Cardiac septum (tissue), 1 donor: ENCODE measurements at places on chromosomes 2 and 18. TPM values are rescaled to one million over a fixed set of nuclear protein-coding genes. Genes with fewer than 3 reads are reported as not detected.

DNA sequence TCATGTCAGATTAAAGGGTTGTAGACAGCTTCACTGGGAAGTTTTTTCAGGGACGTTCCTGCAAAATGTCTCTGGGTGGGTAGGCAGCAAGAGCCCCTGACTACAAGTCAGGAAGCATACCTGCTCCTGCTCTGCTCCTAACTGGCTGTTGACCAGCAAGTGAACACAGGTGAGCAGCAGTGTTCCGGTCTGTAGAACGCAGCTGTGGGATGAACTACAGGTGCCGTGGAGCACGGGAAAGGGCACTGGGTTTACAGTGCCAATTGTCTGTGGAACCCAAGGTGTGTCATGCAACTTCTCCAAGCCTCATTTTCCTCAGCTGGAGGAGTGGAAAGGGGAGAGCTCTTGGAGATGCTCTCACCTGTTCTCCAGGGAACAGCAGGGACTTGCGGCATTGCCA, 6.6 kb downstream of the ASB18 start:
- DNase-seq: no peak

DNA sequence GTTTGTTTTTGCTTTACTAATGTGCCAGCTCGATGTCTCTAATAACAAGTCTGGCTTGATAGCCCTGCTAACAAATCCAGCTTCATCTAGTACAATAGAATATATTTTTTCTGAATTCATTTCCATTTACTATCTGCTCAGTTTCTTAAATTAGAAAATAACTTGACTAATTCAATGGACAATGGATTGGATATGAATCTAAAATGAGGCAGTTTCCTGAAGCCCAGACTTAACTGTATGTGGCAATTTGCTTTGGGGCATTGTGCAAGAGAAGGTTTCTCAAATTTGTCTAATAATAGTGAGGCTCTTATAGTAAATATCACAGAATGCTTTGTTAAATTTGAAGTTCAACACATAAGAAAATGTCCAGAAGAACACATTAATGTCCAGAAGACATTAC, 25.8 kb downstream of the CALCRL start:
- DNase-seq: no peak

DNA sequence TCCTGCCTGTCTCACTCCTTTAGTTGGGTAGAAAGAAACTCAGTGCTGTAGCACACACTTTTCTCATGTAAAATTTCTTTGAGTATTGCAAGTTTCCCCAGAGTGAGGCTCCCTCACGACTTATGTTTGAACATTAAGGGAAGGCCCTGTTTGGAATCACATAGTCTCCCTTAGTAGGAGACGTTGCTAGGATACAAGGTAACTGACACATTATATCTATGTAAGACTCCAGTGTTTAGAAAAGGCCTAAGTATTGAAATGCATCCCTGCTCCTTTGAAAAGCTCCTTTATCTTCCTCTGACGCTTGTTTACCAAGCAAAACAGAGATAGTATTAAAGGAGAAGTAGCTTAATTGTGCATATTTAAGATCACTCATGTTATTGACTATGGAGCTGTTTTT, 248.2 kb downstream of the PHLPP1 start:
- DNase-seq: no peak

GRCh38 chr2:150043172-150043500, 444.3 kb downstream of the RND3 start:
- DNase-seq: no peak

DNA sequence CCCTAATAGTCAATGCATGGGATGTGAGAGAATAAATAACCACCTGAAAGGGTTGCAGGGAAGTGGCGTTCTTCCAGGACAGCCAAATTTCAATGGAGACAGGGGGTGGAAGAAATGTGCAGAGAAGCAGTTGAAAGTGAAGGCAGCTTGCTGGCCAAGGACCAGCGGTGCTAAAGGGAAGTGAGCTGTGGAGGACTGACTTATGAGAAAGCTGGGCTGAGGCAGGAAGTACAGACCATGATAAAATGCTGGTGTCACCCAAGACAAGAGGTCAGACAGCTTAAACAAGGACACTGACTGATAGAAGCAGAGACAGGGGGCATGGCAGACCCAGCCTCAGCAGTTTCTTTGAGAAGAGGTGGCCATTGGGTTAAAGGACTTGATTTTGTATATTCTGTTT, 106.7 kb downstream of the DTNB start:
- DNase-seq: no peak

DNA sequence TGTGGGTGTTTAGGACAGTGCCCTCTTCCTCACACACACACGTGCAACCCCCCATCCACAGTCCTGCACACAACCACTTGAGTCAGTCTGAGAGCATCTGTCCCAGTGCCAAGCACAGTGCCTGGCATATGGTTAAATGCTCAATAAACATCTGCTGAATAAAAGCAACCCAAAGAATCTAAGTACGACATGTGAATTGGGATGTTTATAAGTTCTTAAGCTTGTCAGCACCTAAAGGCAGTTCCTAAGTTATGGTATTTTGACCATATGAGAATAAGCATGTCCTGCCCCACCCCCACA, 37.8 kb downstream of the CAPN13 start:
- DNase-seq: no peak

DNA sequence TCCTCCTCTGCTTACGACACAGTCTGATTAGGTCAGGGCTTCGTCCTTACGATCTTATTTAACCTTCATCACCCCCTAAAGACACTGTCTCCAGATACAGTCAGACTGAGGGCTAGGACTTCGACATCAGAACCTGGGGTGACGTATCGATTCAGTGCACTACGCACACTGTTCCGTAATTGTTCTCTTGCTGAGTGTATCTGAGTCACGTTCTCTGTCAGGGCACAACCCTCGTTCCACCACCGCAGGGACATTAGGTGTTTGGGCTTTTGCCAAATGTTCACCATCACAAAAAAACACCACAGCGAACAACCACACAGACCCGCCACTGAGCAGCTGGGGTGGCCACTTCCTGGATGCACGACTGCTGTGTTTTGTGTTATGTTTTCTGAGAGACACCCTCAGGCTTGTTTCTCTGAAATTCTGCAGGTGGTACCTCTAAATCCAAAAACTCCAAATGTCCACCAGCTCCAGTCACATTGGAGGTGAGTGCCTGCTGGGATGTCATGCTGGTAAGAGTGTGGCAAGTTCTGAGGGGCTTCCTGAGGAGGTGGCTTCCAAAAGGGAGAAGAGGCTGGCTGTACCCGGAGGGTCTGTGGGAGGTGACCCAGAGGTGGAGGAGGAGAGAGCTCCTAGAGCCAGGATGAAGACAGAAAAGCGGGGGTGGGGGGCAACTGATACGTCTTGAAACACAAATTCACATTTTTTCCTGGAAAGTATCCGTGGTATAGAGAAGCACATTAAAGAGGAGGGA, 66.6 kb downstream of the ADNP2 start:
- no peak for DNase-seq

GRCh38 chr2:62939735-62940491, 110.7 kb upstream of the OTX1 start:
- no peak for DNase-seq

DNA sequence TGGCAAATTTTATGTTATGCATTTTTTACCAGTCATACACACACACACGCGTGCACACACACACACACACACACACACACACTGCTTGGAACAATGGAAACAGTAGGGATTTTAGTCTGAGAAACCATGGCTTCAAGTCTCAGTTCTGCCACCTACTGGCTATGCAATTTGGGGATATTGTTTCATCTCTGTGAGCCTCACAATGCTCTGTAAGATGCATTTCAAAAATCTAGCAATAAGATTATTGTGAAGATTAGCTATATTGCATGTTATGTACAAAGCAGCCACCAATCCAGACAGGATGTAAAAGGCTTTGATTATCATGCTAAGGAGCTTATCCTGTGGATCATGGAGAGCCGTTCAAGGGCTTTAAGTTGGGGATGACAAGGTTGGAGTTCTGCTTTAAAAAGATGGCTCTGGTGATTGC, 401.4 kb downstream of the NBAS start:
- DNase-seq: no peak

The LIMS2 gene
- 207 TPM for total RNA-seq

The RBKS gene
- 3.9 TPM for total RNA-seq

The LINC00305 gene
- total RNA-seq: not detected

The UGT1A4 gene
- not detected for total RNA-seq

The RNF149 gene
- 22.1 TPM for total RNA-seq

The LYG1 gene
- total RNA-seq: 0.57 TPM

The AGXT gene
- not detected for total RNA-seq

The MDH1B gene
- total RNA-seq: 1.3 TPM

The ANKRD29 gene
- 3.9 TPM for total RNA-seq
